GM23338 (cell line): ENCODE measurements at places on chromosomes 1 and 21. TPM values are rescaled to one million over a fixed set of nuclear protein-coding genes. Genes with fewer than 3 reads are reported as not detected.

GPA33 gene
- 0.28 TPM in 1 of 2 replicates, not detected in the other for total RNA-seq

S100A9 gene
- not detected in 2 replicates for total RNA-seq

TMEM82 gene
- not detected in 2 replicates for total RNA-seq

ZFP69B gene
- 10.0 and 10.8 TPM in 2 replicates for total RNA-seq

DMBX1 gene
- total RNA-seq, result not detected in 2 replicates
